ENCODE measurements at places on chromosomes 4 and X.

GRCh38 chr4:181176306-181176705 is 1066.9 kb upstream of the TENM3 start:
- no peak for DNase-seq

DNA sequence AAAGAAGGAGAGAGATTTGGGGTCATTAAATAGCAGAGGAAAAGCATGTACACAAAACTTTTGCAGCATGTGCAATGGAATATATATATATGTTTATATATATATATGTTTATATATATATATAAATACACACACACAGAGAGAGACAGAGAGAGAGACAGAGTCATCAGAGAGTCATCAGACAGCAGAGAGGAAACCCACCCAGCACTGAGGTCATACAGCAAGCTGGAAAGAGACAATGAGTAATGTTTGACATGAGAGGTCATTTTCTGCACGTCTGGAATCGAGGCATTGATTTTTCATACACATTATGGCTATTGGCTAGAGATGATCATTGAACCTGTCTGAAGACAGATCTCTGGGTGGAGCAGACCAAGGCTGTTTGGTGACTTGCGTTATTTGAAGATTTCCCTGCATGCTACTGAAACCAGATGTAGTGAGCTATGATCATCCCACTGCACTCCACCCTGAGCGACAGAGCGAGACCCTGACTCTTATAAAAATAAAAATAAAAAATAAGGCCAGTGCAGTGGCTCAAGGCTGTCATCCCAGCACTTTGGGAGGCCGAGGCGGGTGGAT is 48.8 kb upstream of the SHOX start:
- DNase-seq: no peak

DNA sequence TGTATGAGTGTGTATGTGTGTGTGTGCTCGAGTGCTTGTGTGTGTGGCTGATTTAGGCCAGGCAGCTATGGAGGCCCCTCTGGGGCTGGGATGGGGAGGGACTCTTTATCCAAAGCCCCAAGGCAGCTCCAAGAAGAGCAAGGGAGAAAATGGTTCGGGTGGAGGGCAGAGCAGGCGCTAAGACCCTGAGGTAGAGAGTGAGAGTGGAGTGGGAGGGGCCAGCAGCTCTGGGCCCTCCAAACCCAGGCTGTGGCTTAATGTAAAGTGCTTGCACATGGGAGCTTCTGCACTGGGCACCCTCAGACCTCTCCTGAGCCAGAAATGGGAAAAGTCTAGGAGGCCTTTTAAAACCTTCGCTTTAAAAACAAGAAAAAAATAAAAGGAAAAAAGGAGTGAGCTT is 233.5 kb upstream of the PSAPL1 start:
- DNase-seq: no peak

GRCh38 chrX:43861750-43862149 is 20.5 kb downstream of the MAOB start:
- no peak for DNase-seq

- DNase-seq: no peak
These were observed 38.8 kb downstream of the GAB1 start for GRCh38 chr4:143375326-143376073.

GRCh38 chr4:133394971-133395627 is 246.0 kb downstream of the PCDH10 start:
- DNase-seq: no peak

DNA sequence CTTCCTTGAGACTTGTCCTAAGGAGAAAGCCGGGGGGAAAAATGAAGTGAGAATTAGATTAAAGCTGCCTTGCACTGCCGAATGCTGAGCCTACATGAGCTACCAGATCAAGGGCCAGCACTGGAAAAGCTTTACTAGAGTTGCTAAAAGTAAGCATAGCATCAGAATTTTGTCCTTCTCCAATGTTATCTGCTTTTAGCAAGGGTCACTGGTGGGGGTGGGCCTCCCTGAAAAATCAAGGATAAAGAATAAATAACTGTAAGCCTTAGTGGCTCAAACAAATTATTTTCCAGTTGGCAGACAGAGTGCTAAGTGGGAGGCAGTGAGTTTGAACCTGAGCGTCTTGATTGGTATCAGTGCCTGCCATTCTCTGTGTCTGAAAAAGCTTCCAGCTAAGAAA is 310.5 kb upstream of the PITX2 start:
- no peak for DNase-seq

- DNase-seq: peak; percentile 29
These were observed 60.1 kb upstream of the PLAC1 start for GRCh38 chrX:134718105-134718965.

- peak; percentile 93 for DNase-seq
These were observed 63.9 kb downstream of the TRAPPC11 start for GRCh38 chr4:183722731-183723560.

- no peak for DNase-seq
These were observed 124.1 kb upstream of the PRR32 start for GRCh38 chrX:126695375-126695896.

- no peak for DNase-seq
These were observed 4.5 kb upstream of the HSD17B13 start for GRCh38 chr4:87327136-87327535.

DNA sequence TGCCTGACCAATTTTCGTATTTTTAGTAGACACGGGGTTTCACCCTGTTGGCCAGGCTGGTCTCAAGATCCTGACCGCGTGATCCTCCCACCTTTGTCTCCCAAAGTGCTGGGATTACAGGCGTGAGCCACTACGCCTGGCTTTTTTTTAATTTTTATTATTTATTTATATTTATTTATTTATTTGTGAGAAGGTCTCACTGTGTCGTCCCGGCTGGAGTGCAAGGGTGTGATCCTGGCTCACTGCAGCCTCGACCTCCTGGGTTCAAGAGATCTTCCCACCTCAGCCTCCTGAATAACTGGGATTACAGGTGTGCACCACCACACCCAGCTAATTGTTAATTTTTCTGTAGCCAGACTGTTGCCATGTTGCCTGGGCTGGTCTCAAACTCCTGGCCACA is 141.1 kb downstream of the CRLF2 start:
- DNase-seq: no peak

GRCh38 chr4:77178560-77178959 is 21.6 kb downstream of the CCNG2 start:
- DNase-seq: no peak

DNA sequence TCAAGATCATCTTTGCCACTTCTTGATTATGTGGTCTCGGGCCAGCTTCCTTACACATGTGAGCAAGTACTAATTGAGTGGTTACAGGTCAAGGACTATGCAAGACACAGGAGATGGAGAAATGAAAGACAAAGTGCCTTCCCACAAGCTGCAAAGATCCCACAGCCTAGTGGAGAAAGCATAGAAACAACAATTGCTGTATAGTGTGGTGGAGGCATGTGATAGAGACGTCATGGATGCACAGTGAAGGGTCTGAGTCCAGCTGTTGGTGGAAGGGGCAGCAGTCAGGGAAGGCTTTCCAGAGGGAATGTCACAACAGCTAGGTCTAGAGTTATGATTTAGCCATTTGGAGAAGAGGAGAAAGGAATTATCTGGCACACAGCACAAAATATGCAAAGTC is 210.6 kb downstream of the KDR start:
- DNase-seq: no peak

DNA sequence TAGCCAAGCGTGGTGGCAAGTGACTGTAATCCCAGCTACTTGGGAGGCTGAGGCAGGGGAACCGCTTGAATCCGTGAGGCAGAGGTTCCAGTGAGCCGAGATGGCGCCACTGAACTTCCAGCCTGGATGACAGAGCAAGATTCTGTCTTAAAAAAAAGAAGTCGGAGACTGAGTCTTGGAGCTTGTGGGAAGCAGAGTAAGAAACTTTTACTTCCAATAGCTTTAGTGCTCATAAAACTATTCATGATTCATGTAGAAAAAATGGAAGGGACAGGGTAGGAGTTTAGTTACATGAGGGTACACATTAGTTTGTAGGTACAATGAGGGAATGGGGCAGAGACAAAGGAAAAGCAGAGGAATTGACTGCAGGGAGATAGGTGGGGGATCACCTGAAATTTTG is 19.3 kb downstream of the RAP2C start:
- DNase-seq: no peak

DNA sequence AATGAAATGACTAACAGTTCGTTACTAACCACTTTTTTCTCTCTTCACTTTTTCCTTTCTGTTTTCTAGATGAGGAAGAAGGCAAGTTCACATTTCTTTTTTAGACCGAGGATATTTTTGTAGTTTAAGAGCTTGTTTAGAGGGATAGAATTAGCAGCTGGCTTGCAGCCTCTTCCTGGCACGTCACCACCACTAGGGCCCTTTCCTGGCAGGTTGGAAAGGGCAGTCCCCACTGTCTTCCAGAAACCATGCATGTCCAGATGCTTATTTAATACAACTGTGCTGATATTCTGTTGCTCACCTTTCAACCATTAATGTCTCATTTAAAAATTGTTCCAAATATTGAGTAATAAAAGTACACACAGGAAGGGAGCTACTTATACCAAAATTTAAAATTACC is 209.5 kb upstream of the PACRGL start:
- DNase-seq: no peak

DNA sequence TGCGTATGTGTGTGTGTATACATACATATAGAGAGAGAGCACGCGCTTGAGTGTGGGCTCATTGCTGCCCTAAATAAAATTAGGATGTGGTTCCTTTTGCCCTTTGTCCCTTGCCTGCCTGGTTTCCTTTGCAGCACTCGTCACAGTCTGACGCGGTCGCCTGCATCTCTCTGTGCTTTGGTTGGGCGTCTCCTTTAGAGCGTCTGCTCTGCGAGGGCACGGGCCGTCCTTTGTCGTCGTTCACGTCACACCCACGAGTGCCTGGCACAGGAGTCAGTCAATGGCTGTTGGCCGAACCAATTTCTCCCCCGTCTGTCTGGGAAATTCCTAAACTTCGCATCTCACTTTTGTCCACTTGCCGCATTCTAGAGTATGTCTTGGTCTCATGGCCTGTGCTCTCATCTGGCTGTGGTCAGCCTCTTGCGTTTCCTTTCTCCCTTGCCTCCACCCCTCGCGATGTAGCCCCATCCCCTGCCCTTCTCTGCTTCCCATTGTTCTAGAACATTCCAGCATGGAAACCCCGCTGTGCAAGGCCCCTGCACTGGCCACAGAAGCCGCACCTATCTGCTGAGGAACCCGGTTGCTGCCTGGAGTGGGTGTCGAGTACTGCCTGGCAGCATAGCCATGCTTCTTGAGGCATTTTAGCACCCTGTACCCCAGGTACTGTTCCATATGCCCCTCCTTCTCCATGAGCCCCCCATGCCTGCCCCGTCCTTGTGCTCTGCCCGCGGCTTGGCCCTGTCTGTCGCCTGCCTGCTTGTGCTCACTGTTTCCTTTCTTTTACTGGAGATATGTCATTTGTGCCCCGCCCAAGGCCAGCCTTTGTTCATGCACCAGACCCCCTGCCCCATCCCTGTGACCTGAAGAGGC is 8.0 kb downstream of the MAEA start:
- no peak for DNase-seq

- DNase-seq: no peak
These were observed 105.9 kb downstream of the SH3RF1 start for GRCh38 chr4:169164669-169165415.
